Adipocyte (in vitro differentiated cells): ENCODE measurements at places on chromosomes 3 and 15.

GRCh38 chr15:48580736-48581135, 64.8 kb downstream of the FBN1 start:
- DNase-seq = no peak

DNA sequence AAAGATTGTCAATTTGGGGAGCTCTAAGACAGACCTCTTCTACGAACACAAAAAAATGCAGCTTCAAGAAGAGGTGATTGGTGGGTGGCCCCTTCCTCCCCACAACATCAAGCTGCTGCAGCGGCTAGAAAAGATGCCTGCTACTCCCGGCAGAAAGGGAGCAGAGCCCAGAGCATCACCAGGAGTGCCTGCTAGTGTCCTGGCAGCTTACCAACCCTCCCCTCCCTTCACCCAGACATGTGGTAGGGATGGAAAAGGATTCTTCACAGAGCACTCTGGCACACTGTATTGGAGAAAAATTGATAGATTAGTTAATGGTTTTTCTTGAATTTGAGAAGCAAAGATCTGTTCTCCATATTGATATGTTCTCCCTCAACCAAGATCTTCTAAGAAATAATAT, 10.8 kb downstream of the IP6K1 start:
- DNase-seq = no peak

GRCh38 chr3:28076246-28076645, 165.2 kb upstream of the CMC1 start:
- no peak for DNase-seq

DNA sequence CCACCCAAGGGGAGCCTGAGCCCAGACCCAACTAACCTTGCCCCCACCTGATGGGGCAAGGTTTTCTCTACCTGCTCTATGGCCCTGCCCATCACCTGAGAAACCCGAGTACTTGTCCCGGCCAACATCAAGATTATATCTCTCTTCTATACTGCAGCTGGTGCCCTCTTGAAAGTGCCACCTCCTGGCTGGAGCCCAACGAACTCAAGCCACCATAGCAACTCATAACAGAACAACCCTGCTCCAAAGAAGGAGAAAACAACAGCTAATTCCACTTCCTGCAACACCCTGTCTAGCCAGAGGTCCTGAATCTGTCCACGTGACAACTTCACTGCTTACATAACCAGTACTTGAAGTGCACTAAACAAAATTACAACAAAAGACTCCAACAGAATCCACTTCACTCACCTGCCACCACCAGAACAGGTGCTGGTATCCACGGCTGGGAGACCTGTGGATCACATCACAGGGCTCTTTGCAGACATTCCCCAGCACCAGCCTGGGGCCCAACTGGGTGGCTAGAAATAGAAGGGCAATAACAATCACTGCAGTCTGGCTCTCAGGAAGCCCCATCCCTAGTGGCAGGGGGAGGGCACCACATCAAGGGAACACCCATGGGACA, 49.2 kb downstream of the PIERCE2 start:
- DNase-seq = no peak

DNA sequence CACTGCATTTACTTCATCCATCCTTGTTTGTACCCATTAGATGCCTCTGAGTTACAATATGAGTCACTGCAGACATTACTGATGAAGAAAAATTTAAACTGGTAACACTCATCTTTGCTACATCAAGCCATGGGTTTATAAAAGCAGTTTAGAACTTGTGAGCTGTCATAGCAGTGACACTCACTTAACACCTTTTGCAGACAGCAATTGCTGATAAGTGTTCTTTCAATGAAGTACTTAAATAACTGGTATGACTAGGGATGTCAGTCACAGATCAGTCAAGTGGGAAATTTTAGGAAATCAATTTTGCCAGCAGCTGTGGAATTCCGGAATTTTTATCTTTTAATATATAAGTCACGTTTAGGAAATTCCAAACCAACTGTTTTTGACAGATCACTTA, 643.0 kb downstream of the TBL1XR1 start:
- no peak for DNase-seq

GRCh38 chr3:74119221-74119620, 494.5 kb upstream of the PDZRN3 start:
- DNase-seq = no peak
